Gastrocnemius medialis (tissue), 4 donors: ENCODE measurements at places on chromosomes 1 and 21. TPM values are rescaled to one million over a fixed set of nuclear protein-coding genes. Genes with fewer than 3 reads are reported as not detected.
A peak's percentile ranks its signal among the peaks of the same experiment; 100 is the strongest.

The CENPF gene
- total RNA-seq, result 1.9 TPM

The TPTE gene
- total RNA-seq, result not detected

The TSTD1 gene
- total RNA-seq, result 52.6 TPM

DNA sequence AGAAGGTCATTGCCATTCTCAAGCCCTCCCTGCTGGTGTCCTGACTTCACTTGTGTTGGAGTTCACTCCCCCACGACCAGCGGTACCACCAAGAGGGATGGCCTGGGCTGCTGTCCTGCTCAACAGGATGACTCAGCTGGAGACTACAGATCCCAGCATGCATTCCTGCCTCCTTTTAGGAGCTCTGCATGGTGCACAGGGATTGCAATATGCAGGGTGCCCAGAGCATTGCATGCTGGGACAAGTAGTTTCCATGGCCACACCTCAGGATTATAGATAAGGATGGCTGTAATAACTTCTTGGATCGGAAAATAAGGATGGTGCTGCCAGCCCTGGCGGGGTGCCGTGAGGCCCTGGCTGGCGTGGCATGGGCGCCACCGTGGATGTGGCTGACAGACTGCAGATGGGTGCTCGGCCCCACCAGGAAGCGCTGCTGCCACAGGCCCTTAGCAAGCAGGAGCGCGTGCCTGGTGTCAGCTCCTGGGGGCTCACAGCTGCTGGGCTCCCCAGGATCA lies 150.0 kb downstream of the CASZ1 start:
- peaks cover 9% of the 10 kb centered on the region for H3K4me1 ChIP-seq
- H3K27me3 ChIP-seq, result no peaks in the 10 kb centered on the region
- no peaks in the 10 kb centered on the region for H3K36me3 ChIP-seq

DNA sequence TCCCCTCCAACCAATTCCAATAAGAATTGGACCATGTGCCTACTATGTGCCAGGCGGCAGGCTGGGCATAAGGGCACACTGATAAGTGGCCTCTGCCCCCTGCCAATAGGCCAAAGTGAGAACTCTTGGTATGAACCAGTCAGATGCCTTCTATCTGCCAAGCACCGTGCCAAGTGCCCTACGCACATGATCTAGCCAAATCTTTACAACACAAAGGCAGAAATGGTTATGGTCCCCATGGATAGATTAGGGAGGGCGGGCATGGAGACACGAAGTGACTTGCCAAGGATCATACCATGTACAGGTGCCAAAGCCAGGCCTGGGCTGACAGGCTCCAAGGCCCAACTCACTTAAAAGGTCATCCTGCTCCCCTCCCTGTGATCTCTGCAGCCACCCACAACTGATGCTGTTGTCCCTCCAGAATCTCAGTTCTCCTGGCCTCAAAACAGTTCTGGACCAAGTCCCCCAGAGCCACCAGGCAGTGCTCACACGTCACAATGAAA lies 32.1 kb downstream of the CASZ1 start:
- no peaks in the 10 kb centered on the region for H3K27me3 ChIP-seq
- DNase-seq, result no peak
- peak overlapping the region; percentile 68 for H3K27ac ChIP-seq
- H3K4me3 ChIP-seq, result no peak overlapping the region
- peaks cover 79% of the 10 kb centered on the region for H3K4me1 ChIP-seq

- peaks cover 3% of the 10 kb centered on the region for H3K4me1 ChIP-seq
- H3K4me3 ChIP-seq, result no peak overlapping the region
- H3K36me3 ChIP-seq, result no peaks in the 10 kb centered on the region
- no peak overlapping the region for H3K27ac ChIP-seq
- no peaks in the 10 kb centered on the region for H3K27me3 ChIP-seq
Measured at GRCh38 chr1:229253151-229253974, 17.5 kb upstream of the RAB4A start.

DNA sequence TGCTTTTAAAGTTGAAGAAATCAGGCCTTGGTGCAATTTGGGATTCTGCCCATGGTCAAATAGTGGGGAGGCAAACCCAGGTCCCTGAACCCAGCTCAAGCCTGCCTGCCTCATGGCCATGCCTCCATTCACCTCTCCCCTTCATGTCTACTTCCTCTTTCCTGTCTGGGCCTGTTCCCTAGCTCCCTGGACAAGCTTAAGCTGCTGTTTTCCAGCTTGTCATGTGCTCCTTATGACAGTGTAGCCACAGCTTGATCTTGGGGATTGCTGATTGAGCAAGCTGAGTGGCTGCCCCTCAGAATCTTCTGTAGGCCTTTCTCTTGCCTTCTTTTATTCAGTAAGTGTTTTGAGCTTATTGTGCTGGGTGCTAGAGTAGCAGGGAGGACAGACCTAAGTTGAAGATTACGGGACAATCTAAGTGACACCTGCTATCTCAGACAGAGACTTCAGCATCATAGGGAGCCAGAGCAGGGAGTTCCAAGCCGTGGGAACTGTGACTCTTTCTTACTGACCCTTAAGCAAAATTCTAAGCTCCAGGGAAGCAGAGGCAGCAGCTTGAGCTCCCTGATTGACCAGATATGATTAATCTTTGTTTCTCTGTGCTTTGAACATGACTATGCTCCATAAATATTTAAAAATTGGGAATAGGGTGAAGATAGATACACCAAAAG lies 520 bp upstream of the MR1 start:
- H3K27me3 ChIP-seq, result no peaks in the 10 kb centered on the region
- no peaks in the 10 kb centered on the region for H3K36me3 ChIP-seq
- peak; percentile 59 for DNase-seq
- H3K4me1 ChIP-seq, result peaks cover 13% of the 10 kb centered on the region
- peak overlapping the region; percentile 84 for H3K27ac ChIP-seq
- H3K4me3 ChIP-seq, result peak overlapping the region; percentile 45

DNA sequence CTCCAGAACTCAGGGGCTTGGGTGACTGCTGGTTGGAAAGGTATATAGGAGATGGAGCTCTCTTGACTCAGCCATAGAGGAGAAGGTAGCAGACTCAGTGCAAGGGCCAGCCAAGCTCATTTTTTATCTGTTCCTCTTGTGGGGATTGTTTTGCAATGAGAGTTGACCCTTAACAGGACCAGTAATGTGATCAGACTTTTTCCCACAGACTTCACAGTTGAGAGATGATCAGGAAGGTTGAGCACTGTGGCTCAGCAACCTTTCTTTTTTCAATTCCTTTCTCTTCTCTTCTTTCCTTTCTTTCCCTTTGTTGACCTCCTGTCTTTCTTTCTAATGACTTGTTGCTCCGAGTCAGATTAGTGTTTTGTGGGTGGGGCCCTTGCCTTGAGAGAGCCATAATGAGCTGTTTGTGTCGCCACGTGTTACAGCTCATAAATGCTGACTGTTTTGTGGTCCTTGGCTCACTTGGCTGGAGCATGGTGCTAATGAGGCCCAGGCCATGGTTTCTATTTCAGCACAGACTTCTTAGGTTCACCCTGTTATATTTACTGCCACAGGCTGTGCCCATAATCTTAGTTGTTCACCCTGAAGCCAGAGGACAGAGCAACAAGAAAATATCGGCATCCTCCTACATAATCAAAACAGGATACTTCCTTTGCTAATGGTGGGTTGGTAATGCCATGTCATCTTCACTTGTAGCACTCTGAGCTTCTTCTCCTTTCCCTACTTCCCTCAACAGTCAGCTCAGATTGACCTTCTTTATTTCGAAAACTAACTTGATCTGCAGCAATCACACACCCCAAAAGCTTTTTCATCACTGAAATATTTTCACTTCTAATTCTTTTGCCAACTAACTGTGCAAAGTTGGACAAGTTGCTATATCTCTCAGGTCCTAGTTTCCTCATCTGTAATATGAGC lies 13.9 kb downstream of the ADAM30 start:
- no peak for DNase-seq
- no peaks in the 10 kb centered on the region for H3K4me1 ChIP-seq
- H3K27ac ChIP-seq, result no peak overlapping the region

- no peaks in the 10 kb centered on the region for H3K36me3 ChIP-seq
- no peak for DNase-seq
- no peaks in the 10 kb centered on the region for H3K4me1 ChIP-seq
- H3K27me3 ChIP-seq, result no peaks in the 10 kb centered on the region
- no peak overlapping the region for H3K4me3 ChIP-seq
Measured at GRCh38 chr1:58468612-58469011, 77.9 kb downstream of the OMA1 start.

GRCh38 chr1:194474701-194475100 lies 1288.3 kb upstream of the B3GALT2 start:
- H3K36me3 ChIP-seq, result no peaks in the 10 kb centered on the region
- no peak overlapping the region for H3K4me3 ChIP-seq
- H3K4me1 ChIP-seq, result no peaks in the 10 kb centered on the region
- DNase-seq, result no peak
- no peaks in the 10 kb centered on the region for H3K27me3 ChIP-seq

DNA sequence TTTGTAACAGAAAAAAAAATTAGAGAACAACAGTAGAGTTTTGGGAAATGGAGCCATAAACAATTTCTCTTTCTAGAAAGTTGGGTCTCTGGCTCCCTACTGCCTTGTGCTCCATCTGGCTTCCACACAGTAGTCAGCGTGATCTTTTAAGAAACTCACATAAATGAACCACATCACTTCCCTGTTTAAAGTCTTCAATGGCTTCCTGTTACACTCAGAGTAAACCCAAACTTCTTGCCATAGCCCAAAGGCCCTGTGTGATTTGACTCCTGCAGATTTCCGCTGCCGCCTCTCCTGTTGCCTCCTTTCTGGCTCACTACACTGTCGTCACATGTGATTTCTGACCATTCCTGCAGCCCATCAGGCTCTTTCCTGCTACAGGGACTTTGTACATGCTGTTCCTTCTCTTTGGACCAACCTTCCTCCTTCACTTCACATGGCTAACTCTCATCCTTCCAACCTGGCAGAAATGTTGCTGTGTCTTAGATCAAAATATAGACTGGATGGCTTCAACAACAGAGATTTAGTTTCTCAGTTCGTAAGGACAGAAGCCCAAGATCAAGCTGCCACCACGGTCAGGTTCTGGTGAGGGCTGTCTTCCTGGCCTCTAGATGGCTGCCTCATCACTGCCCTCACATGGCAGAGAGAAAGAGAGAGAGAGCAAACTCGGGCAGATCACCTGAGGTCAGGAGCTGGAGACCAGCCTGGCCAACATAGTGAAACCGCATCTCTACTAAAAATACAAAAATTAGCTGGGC lies 34.0 kb downstream of the OPRD1 start:
- H3K4me3 ChIP-seq, result no peak overlapping the region
- DNase-seq, result no peak
- H3K27me3 ChIP-seq, result peaks cover 1% of the 10 kb centered on the region
- no peaks in the 10 kb centered on the region for H3K4me1 ChIP-seq
